ENCODE measurements at places on chromosomes 7 and 10. TPM values are rescaled to one million over a fixed set of nuclear protein-coding genes. Genes with fewer than 3 reads are reported as not detected.

SLK gene
- total RNA-seq, result 32.6 TPM

VPS37D gene
- total RNA-seq, result 0.26 TPM

NPFFR1 gene
- not detected for total RNA-seq

DNA sequence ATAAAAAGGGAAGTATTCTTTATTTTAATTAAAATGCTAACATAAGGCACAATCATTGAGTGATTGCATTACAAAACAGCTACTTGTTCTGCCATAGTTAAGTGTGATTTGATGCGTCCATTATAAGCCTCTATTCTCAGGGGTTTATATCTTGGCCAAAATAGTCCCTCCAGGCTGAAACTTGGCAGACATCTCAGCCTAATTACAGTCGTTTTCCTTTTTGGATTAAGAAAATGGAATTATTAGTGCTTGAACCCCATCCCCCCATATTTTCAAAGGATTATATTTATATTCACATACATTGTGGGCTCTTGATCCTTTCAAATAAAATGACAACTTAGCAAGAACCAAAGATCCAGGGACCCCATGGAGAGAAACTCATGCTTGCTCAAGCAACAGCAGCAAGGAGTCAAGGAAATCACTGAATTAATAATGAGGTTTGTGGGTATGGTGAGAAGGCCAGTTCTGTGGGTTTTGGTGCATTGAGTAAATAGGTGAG is 66.7 kb upstream of the NEUROD6 start:
- no peak for DNase-seq

GRCh38 chr7:133003052-133003910 is 78.6 kb downstream of the CHCHD3 start:
- no peak for DNase-seq
